ENCODE measurements at places on chromosomes 4 and X.

DNA sequence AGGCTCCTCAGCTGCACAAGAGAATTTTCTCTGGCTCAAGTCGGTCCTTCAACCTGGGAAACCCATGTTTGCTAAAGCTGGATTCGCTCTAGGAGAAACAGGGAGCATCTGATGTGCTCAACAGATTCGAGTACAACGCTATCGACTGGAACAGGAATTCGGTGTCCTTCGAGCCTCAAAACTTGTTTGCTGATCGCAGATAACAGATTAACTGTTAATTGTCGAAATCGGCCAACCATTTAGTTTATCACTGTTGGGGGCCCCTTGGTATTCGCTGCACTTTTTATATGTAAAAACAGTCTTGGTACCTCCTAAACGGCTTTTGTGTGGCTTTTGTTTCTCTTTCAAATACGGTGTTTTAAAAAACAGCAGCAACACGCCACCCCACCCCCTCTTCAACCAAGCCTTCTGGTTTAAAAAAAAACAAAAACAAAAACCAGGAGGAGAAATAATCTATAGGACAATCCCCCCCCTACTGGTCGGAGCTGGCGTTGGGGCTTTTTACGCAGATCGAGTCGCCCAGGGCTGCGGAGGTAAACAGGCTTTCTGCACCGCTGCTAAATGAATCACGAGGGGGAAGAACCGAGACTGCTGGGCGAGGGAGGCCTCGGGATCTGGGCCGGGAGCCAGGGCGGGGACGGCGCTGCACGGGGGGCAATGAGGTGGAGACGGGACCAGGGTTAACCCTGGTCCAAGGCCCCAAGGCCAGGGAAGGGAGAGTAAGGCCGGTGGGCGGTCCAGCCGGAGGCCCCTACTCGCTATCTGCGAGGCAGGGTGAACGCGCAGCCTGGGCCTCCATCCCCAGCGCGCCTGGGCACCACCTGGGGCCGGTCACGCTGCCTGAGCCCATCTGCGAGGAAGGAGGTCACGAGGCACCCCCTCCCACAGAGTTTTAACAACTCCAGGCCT lies 71.7 kb upstream of the BCOR start:
- no peaks in the 10 kb centered on the region for H3K36me3 ChIP-seq
- no peaks in the 10 kb centered on the region for H3K27me3 ChIP-seq
- peak overlapping the region; percentile 97 for H3K27ac ChIP-seq
- H3K4me3 ChIP-seq, result peak overlapping the region; percentile 25
- DNase-seq, result peak; percentile 93

GRCh38 chr4:153084980-153085630 lies 119.1 kb upstream of the TRIM2 start:
- no peak overlapping the region for H3K4me3 ChIP-seq
- no peaks in the 10 kb centered on the region for H3K36me3 ChIP-seq
- no peak overlapping the region for H3K27ac ChIP-seq
- peak; percentile 84 for DNase-seq

- H3K27me3 ChIP-seq, result no peaks in the 10 kb centered on the region
- H3K4me1 ChIP-seq, result peaks cover 6% of the 10 kb centered on the region
- H3K4me3 ChIP-seq, result no peak overlapping the region
- DNase-seq, result no peak
- no peaks in the 10 kb centered on the region for H3K36me3 ChIP-seq
Measured at GRCh38 chr4:110088670-110089069, 109.7 kb downstream of the ELOVL6 start.

- no peaks in the 10 kb centered on the region for H3K36me3 ChIP-seq
- H3K27me3 ChIP-seq, result no peaks in the 10 kb centered on the region
Measured at GRCh38 chrX:117335209-117335608, 781.4 kb downstream of the KLHL13 start.

- peaks cover 50% of the 10 kb centered on the region for H3K27me3 ChIP-seq
- no peaks in the 10 kb centered on the region for H3K36me3 ChIP-seq
- peaks cover 8% of the 10 kb centered on the region for H3K4me1 ChIP-seq
- no peak overlapping the region for H3K27ac ChIP-seq
- no peak overlapping the region for H3K4me3 ChIP-seq
Measured at GRCh38 chr4:76252271-76252653, 741 bp downstream of the FAM47E start.

GRCh38 chr4:81257021-81257420 lies 42.0 kb upstream of the PRKG2 start:
- H3K27ac ChIP-seq, result no peak overlapping the region
- no peak overlapping the region for H3K4me3 ChIP-seq
- DNase-seq, result no peak

- H3K27ac ChIP-seq, result no peak overlapping the region
- no peaks in the 10 kb centered on the region for H3K27me3 ChIP-seq
- no peaks in the 10 kb centered on the region for H3K4me1 ChIP-seq
Measured at GRCh38 chr4:1910643-1911042, 39.5 kb downstream of the NSD2 start.

- no peaks in the 10 kb centered on the region for H3K4me1 ChIP-seq
- H3K27ac ChIP-seq, result no peak overlapping the region
- H3K36me3 ChIP-seq, result no peaks in the 10 kb centered on the region
- H3K4me3 ChIP-seq, result no peak overlapping the region
- no peaks in the 10 kb centered on the region for H3K27me3 ChIP-seq
- no peak for DNase-seq
Measured at GRCh38 chrX:29890004-29890403, 325.4 kb upstream of the MAGEB2 start.

DNA sequence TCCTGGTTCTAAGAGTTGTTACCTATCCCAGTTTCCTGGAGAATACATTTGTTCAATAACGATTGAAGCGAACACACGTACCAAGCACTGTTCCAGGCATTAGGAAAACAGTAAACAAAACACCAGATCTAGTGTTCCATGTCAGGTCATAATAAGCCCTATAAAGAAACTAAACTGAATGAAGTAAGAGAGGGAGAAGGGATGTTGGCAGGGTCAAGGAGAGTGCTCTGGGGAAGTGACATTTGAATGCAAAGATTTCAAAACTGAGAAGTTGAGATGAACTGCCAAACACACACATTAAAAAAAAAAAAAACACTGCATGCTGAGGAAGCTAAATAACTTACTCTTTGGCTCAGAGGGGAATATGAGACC lies 14.4 kb upstream of the ENAM start:
- H3K4me1 ChIP-seq, result peaks cover 16% of the 10 kb centered on the region
- H3K27me3 ChIP-seq, result no peaks in the 10 kb centered on the region
- no peak overlapping the region for H3K4me3 ChIP-seq
- H3K36me3 ChIP-seq, result no peaks in the 10 kb centered on the region

- no peak overlapping the region for H3K4me3 ChIP-seq
- no peaks in the 10 kb centered on the region for H3K36me3 ChIP-seq
- peaks cover 3% of the 10 kb centered on the region for H3K27me3 ChIP-seq
- H3K4me1 ChIP-seq, result no peaks in the 10 kb centered on the region
- no peak for DNase-seq
- no peak overlapping the region for H3K27ac ChIP-seq
Measured at GRCh38 chr4:27066591-27066990, 205.9 kb downstream of the STIM2 start.

DNA sequence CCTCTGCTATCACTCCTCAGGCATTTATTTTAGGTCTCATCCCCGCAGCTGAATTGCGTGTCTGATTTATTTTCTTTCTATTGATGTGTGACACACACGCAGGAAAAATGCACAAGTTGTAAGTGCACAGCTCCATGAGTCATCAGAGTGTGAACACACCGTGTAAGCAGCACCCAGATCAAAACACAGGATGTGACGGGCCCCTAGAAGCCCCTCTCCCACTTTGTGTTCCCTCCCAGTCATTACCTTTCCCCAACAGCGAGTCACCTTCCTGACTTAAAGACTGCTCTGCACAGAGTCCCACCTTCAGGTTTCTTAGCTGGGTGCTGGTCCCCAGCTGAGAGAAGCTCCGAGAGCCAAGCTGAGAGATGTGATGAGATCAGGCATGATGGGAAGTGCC lies 436.7 kb downstream of the MID1IP1 start:
- no peak overlapping the region for H3K27ac ChIP-seq
- no peak for DNase-seq
- H3K36me3 ChIP-seq, result no peaks in the 10 kb centered on the region
- H3K4me3 ChIP-seq, result no peak overlapping the region

DNA sequence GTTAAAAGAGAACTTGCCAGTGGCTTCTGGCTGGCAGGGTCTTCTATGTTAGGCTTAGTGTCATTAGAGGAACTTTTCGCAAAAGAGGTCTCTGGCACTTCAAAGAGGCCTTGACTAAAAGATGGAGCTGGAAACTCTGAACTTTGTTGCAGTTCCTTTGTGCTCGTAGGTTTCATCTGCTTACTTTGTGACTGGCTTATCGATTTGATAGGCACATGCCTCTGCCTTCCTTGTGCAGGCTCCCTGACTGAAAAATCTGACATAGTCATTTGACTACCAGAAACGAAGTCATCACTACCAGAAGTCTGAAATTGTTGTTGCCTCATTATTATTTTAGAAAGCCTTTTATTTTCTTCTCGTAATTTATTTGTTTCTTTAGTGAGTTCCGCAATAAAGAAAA lies 93.9 kb upstream of the IL13RA1 start:
- no peaks in the 10 kb centered on the region for H3K36me3 ChIP-seq
- no peaks in the 10 kb centered on the region for H3K27me3 ChIP-seq
- peaks cover 16% of the 10 kb centered on the region for H3K4me1 ChIP-seq
- no peak overlapping the region for H3K27ac ChIP-seq
- no peak overlapping the region for H3K4me3 ChIP-seq

GRCh38 chrX:100478714-100479306 lies 68.7 kb upstream of the PCDH19 start:
- no peaks in the 10 kb centered on the region for H3K36me3 ChIP-seq
- no peaks in the 10 kb centered on the region for H3K27me3 ChIP-seq
- H3K4me1 ChIP-seq, result no peaks in the 10 kb centered on the region
- DNase-seq, result no peak
- H3K4me3 ChIP-seq, result no peak overlapping the region
- no peak overlapping the region for H3K27ac ChIP-seq

DNA sequence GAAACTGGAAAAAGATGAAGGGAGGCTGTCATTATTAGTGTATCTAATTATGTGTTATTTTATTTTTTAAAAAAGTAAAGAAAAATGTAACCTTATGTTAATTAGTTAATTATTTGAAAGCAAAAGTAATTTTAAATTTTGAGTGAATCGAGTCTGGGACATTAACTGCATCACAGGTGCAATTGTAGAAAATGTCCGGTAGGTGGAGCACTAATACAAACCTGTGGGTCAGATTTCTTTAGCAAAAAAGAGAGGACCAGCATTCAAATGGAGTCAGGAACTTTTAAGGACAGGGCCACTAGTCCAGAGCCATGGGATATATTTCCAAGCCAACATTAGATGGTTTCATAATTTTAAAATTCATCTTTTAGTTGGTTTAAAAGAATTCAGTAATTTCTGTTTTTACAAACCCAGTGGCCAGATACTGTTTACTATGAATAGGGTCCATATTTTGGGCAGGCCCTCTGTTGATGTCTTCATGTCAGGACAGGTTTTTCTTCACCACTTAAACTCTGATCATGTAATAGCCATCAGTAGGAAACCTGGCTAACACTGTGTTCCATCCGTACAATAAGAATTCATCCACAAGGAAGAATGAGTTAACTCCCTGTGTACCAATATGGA lies 27.2 kb downstream of the BST1 start:
- peak; percentile 62 for DNase-seq
- no peak overlapping the region for H3K4me3 ChIP-seq
- H3K27me3 ChIP-seq, result no peaks in the 10 kb centered on the region
- no peaks in the 10 kb centered on the region for H3K36me3 ChIP-seq
- no peak overlapping the region for H3K27ac ChIP-seq

GRCh38 chr4:120940547-120940946 lies 18.0 kb upstream of the PRDM5 start:
- no peaks in the 10 kb centered on the region for H3K4me1 ChIP-seq
- no peaks in the 10 kb centered on the region for H3K36me3 ChIP-seq
- no peak overlapping the region for H3K27ac ChIP-seq
- H3K27me3 ChIP-seq, result no peaks in the 10 kb centered on the region

DNA sequence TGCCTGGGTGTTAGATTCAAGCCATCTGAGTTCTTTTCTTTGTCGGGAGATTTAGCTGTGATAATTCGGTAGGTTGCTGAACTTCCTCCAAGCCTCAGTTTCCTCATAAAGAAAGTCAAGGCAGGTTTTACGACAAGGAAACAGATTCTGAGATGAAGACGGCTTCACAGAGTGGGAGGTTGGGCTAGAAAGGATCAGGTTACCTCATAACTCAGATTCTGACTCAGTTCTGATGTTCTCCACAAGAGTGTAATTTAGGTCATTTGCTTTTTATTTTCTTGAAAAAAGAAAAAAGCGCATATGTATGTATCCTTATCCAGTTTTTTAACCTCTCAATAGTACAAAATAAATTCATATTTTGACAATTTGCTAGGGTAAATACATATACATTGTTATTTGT lies 47.2 kb upstream of the ELOVL6 start:
- H3K4me3 ChIP-seq, result no peak overlapping the region
- DNase-seq, result no peak
- H3K36me3 ChIP-seq, result no peaks in the 10 kb centered on the region
- no peaks in the 10 kb centered on the region for H3K4me1 ChIP-seq
- no peak overlapping the region for H3K27ac ChIP-seq
- H3K27me3 ChIP-seq, result no peaks in the 10 kb centered on the region

- no peaks in the 10 kb centered on the region for H3K27me3 ChIP-seq
- no peak overlapping the region for H3K27ac ChIP-seq
- DNase-seq, result no peak
- H3K36me3 ChIP-seq, result no peaks in the 10 kb centered on the region
- no peak overlapping the region for H3K4me3 ChIP-seq
- peaks cover 5% of the 10 kb centered on the region for H3K4me1 ChIP-seq
Measured at GRCh38 chr4:139950568-139950967, 203.4 kb downstream of the MAML3 start.
